ENCODE measurements at places on chromosomes 3 and 15.
A peak's percentile ranks its signal among the peaks of the same experiment; 100 is the strongest.

GRCh38 chr3:192170031-192170430 is 557.3 kb downstream of the FGF12 start:
- DNase-seq = no peak

DNA sequence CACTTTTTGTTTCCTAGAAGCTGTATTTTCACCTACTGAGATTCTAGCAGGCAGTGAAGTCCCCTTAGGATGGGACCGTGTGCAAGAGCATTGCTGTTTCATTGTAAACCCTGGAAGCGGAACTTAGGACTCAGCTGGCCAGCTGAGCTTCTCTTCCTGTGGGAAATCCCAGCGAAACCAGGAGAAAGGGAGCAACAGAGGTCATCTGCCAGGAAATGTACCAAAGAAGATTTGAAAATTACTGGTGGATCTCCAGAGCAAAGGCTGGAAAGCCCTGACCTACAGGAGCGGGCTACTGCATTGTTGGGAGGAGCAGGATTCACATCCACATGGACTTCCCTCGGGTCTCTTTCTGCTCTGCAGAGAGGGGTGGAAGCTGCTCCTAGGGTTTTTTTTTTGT is 7.6 kb upstream of the ADPRH start:
- no peak for DNase-seq

GRCh38 chr3:83738202-83738601 is 1220.6 kb upstream of the CADM2 start:
- no peak for DNase-seq

GRCh38 chr15:99137877-99138276 is 33.0 kb downstream of the SYNM start:
- no peak for DNase-seq

- no peak for DNase-seq
Measured at GRCh38 chr3:98971169-98971681, 69.7 kb upstream of the DCBLD2 start.

DNA sequence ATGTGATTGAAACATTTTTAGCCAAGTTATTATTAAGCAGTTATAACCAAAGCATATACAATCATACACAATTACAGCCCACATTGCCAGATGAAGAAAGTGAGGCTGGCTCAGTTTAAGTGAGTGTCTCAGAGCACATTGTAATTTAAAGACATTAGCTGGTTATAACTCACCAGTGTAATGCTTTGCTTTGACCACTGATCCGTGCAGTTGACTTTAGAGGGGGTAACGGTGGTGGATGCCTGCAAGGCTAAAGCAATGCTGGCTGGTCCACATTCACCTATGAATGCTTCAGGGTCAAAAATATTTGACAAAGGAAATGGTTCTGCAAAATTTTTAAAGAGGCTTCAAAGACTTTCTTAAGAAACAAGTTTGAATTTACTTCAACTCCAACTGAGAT is 1.2 kb downstream of the C3orf85 start:
- no peak for DNase-seq

DNA sequence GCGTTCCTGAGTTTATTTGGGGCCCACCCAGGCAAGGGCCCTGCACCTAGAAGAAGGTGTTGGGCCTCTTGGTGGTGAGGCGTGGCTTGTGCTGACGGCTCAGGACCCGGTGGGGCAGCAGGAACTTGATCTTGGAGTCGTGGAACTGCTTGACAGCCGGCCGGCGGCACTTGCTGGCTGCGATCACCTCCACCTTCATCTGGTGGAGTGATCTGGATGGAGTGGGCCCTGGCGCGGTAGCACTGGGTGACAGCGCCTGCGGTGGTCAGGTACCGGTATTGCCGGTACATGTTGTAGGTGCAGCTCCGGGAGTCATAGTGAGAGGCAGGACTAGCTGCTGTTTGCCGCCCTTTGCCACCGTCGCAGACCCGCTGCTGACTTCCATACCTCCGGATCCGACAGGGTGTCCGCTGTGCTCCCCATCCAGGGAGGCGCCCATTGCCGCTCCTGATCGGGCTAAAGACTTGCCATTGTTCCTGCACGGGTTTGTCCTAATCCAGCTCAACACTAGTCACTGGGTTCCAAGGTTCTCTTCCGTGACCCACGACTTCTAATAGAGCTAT is 136.8 kb downstream of the ANO10 start:
- no peak for DNase-seq

- DNase-seq = no peak
Measured at GRCh38 chr15:88813960-88814359, 10.7 kb downstream of the ACAN start.

DNA sequence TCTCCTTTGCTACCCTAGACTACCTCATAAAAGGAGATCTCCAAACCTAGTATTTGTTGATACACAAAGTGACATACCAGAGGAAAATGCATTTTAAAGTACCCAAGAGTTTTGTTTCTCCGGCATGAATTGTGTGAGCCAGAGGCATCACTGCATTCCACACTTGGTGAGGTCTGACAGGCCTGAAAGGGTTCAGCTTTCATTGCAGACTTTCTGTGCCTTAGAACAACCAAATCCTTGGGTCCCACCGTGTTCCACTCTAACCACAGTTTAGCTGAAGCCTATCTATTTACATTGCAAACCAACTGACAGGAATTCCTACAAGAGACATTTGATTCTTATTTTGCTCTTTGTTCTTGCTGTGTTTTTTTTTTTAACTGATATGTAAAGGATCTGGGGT is 21.0 kb upstream of the EID1 start:
- no peak for DNase-seq

GRCh38 chr3:150825192-150825915 is 62.4 kb upstream of the SIAH2 start:
- DNase-seq = no peak

- peak; percentile 6 for DNase-seq
Measured at GRCh38 chr3:154095832-154096421, 25.3 kb upstream of the ARHGEF26 start.
